ENCODE measurements at places on chromosomes 4 and X.

GRCh38 chr4:15294832-15295231, 133.0 kb upstream of the C1QTNF7 start:
- DNase-seq: no peak

GRCh38 chrX:116230130-116230898, 59.8 kb downstream of the AGTR2 start:
- no peak for DNase-seq

GRCh38 chr4:16993956-16994840, 95.8 kb upstream of the LDB2 start:
- no peak for DNase-seq

- DNase-seq: no peak
Measured at GRCh38 chrX:46864606-46865005, 27.8 kb downstream of the RP2 start.

GRCh38 chr4:165288226-165288625, 39.2 kb upstream of the MSMO1 start:
- no peak for DNase-seq

- no peak for DNase-seq
Measured at GRCh38 chr4:67546971-67547370, 1.7 kb upstream of the CENPC start.

DNA sequence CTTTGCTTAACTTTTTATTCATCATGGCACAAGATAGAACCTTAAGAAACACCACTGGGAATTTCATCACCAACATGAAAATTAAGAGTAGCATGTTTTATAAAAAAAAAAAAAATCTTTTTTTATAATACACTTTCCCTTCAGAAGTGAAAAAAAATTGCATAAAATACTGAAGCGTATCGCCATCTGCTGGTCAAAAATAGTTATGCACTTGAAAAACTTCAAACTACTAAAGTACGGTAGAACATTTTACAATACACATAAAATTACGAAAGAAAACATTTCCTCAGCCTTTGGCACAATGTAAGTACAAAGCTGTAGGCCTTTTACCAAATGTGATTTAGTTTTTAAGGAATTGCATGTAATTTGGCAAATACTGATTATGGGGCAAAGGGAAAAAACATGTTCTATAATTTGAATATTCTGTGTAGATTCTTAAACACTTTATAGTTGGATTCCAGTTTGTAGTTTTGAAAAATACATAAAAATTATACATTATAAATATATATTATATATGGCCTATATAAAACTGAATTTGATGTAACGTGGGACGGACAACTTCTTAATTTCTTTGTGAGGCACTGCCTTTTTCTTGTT, 26.5 kb downstream of the HCCS start:
- DNase-seq: no peak

- DNase-seq: no peak
Measured at GRCh38 chrX:54093571-54093970, 49.3 kb upstream of the PHF8 start.

DNA sequence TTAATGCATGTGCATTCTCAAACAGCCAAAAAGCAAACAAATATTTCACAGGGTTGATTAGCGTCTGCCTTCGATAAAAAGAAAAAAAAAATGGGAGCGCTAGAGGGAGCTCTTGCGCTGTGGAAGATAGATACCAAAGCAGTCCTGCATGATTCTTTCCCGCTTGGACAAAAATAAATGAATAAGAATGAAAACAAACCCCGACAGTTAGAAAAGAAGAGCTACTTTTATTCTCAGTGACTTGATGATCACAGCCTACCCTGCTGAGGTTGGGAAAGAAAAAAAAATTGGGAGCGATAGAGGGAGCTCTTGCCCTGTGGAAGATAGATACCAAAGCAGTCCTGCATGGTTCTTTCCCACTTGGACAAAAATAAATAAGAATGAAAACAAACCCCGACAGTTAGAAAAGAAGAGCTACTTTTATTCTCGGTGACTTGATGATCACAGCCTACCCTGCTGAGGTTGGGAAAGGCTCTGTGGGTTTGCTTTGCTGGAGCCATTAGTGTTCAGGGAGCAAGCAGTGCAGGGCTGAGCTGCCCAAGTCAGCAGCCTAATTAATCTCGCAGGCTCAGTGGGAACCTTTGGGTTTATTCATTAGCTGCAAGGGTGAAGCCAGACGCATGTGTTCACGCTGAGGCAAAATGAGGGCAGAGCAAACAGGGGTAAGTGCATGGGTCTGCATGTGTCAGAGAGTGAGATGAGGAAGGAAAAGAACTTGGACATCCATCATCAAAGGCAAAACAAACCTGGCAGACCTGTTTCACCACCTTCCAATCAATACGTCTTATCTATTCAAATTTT, 249.3 kb upstream of the PRKX start:
- no peak for DNase-seq

DNA sequence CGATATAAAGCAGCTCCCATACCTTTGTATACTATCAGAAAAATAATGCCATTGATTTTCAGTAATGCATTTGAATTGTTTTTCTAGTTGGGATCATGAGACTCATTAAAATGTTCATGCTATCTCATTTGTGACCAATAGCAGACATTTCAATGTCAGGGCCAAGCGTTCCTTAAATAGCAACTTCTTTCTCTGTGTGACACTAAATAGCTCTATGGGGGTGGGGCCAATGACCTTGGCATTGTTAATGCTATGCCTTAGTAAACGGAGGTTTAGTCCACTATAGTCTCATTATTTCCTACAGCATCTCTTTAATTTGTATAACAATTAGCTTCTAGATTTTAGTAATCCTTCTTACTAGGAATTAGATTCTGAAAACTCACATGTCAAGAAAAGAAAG, 48.6 kb upstream of the ARHGAP24 start:
- no peak for DNase-seq

DNA sequence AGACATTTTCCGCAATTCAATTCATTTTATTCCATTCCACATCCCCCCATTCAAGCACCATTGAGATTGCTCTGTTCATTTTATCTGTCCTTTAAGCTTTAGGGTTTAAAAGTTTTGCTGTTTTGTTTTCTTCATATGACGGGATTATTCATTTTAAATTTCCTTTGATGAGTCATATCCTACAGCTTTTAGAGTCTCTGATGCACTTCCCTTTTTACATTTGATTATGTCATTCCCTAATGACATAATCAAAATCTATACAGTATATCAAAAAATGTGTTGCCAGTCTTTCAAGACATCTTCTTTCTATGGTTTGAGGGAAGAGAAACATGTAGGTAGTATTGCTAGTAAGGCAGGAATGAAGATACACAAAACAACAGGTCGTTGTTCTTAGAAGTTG, 456.3 kb downstream of the PDGFC start:
- DNase-seq: no peak

GRCh38 chr4:87353592-87353991, 30.9 kb upstream of the HSD17B13 start:
- DNase-seq: peak; percentile 2

DNA sequence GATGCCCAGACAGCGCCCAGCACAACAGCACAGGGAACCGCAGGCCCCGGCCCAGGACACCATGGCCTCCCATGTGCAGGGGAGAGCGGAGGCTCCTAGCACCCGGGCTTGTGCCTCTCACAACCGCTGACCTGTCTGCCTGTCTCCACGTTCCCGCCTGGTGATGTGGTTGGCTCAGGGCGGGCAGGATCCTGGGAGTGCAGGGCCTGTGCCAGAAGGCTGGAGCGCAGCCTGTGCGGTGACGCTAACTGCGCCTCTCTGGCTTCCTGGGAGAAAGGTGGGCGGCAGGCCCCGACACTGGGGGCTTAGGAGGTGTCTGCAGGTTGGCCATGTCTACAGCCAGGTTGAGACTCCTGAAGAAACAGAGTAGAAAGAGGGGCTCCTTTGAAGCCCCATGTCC, 48.7 kb downstream of the CPZ start:
- DNase-seq: no peak

DNA sequence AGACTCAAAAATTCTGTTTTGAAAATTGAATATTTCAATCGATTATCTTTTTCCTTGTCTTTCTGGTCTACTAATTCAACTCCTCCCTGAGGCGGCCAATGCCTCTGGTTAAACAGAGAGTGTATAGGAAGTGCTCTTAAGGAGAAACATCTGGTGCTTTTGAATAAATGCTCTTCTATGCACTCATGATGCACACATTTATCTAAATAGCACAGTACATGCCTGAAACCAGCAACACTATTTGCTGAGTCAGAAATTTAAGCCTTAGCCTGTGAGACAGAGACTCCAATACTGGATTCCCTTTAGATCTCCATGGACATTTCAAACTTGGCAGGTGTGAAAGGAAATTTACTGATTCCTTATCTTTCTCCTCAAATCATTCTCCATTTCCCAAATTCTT, 118.6 kb downstream of the SLIT2 start:
- DNase-seq: no peak

All from T-helper 1 cell (primary cell).